ENCODE measurements at places on chromosomes 2 and 18. TPM values are rescaled to one million over a fixed set of nuclear protein-coding genes. Genes with fewer than 3 reads are reported as not detected.

The EMILIN1 gene
- total RNA-seq = 31.2 TPM

The GPR75 gene
- total RNA-seq = 3.5 TPM

The PJVK gene
- total RNA-seq = 0.81 TPM

The ANKRD30B gene
- total RNA-seq = not detected

The L3MBTL4 gene
- total RNA-seq = 8.1 TPM

The AGXT gene
- not detected for total RNA-seq

The PLB1 gene
- 7.8 TPM for total RNA-seq

The PLA2R1 gene
- total RNA-seq = 2.4 TPM

The TMEM37 gene
- total RNA-seq = not detected

The CCDC102B gene
- 3.2 TPM for total RNA-seq

DNA sequence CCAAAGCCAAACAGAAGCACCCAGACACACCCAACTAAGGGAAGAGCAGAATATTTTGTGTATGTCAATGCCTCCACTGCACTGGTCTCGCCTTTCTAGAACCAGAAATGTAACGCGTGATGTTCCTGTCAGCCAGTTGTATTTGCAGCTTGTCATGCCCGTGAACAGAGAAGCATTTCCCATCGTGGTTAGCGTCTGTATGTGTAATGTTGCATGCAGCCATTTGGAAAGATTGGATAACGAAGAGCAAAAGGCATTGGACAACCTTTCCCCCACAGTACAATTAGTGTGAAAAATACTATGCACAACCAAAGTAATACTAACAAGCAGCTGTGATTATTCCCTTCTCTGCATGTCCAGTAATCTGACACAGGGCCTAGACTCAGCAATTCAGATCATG, 140.5 kb downstream of the TMEM163 start:
- DNase-seq = no peak

- DNase-seq = no peak
These were observed 110.8 kb downstream of the SETBP1 start for GRCh38 chr18:44791520-44791919.

- DNase-seq = no peak
These were observed 533 bp downstream of the HPCAL1 start for GRCh38 chr2:10303181-10303693.

- no peak for DNase-seq
These were observed 174.2 kb upstream of the GLI2 start for GRCh38 chr2:120561379-120562035.

DNA sequence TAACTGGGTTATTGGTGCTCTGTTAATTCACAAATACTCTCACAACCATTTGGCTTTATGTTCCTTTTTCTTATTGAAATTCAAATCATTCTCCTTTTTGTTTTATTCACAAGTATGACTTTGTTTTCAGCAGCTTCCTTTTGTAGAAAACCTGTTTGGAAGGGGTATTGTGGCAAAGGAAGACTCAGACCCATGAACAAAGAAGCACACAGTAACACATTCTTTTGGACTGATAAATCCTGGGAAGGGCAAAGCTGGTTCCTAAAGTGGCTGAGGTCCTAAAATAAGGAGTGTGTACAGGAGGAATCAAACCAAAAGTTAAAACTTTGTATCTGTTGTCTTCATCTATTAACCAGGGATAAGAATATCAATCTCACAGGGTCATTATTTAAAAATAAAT, 374.7 kb upstream of the FIGN start:
- no peak for DNase-seq

- DNase-seq = no peak
These were observed 550.9 kb upstream of the PKDCC start for GRCh38 chr2:41496908-41497307.

- DNase-seq = no peak
These were observed 385.2 kb upstream of the PIK3C3 start for GRCh38 chr18:41569867-41570266.

GRCh38 chr2:237293978-237294377, 120.0 kb downstream of the COL6A3 start:
- DNase-seq = no peak

DNA sequence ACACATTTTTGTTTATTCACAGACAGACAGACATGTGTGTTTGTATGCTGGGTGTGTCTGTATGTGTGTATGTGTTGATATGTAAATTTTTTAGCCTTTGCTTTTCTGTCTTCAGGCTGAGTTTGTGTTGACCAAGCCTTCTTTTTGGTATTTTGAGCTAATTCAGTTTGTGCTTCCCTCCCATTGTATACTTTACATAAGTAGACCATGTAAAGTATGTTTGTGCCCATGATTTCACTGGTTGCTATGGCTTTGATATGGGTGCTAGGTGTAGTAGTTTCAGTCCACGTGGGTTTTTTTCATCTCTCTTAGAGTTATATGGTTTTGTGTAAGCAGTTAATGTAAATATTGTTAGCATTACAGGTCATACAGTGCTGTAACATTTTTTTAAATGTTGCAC, 129.4 kb upstream of the EPC2 start:
- no peak for DNase-seq

DNA sequence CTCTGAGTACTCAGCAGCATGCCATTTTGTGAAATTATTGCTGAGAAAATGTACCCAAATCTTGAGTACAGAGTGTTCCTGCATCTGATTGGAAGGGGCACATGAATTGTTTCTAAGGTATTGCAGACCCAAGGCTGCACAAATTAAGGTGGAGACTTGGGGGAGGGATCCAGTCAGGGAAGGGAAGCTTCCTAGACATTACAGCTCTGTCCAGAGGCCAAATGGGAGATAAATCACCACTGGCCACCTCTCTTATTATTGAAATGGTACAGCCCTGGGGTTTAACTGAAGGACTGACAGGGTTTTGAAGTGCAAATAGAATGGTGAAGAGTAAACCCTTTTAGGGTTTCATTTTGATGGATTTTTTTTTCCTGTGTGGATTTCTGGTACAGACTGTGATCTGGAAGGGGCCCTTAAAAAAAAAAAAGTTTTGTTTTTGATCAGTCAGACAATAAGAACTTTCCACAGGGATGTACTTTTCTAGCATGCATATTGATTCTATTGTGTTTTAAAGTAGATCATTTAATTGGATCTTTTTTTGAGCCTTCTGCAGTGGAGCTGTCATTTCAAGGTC, 119.4 kb downstream of the GREB1L start:
- DNase-seq = no peak

GRCh38 chr18:26556573-26556972, 8.2 kb upstream of the KCTD1 start:
- no peak for DNase-seq

DNA sequence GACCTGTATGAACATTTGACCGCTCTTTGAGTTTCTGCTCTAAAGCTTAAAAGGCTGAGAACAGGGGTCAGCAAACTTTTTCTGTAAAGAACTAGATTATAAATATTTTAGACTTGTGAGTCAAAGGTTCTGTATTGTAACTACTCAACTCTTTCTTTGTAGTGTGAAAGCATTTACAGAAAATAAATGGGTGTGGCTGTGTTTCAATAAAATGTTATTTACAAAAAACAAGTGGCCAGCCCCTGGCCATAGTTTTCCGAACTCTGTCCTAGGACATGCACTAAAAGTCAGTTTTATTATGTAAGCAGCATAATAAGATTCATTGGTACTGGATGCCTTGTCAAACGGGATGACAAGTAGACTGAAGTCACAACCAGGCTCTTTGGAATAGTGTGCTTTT, 434.9 kb downstream of the ZEB2 start:
- no peak for DNase-seq

GRCh38 chr2:164620873-164621763, at the start of gene GRB14:
GRB14 (minus strand) TSS chr2:164621482; CDS start chr2:164621309, 173 bp downstream.
- peak; percentile 28 for DNase-seq

DNA sequence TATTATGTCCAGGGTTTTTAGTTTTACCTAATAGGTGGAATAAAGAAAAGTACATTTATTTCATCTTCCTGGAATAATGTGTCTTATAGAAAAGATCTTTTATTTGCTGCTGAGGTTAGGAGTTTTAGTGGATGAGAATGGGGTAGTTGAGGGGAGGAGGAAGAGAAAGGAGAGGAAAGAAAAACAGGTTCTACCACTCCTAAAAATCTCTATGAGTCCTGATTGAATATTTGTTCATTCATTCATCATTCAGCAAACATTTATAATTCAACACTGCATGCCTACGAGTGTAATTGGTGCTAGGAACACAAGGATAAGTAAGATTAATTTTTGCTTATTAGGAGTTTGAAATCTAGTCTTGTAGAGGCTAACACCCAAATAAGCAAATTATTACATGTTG, 45.2 kb upstream of the SLC4A10 start:
- no peak for DNase-seq

GRCh38 chr2:64601034-64601754, 52.5 kb downstream of the SERTAD2 start:
- no peak for DNase-seq

GRCh38 chr2:206011795-206012194, 74.2 kb downstream of the INO80D start:
- DNase-seq = no peak

All from hematopoietic multipotent progenitor cell (in vitro differentiated cells).